Activated naive CD4-positive, alpha-beta T cell treated with Interleukin-2 at 50 U/mL for 16 hours (primary cell): ENCODE measurements at places on chromosomes 4 and X.

DNA sequence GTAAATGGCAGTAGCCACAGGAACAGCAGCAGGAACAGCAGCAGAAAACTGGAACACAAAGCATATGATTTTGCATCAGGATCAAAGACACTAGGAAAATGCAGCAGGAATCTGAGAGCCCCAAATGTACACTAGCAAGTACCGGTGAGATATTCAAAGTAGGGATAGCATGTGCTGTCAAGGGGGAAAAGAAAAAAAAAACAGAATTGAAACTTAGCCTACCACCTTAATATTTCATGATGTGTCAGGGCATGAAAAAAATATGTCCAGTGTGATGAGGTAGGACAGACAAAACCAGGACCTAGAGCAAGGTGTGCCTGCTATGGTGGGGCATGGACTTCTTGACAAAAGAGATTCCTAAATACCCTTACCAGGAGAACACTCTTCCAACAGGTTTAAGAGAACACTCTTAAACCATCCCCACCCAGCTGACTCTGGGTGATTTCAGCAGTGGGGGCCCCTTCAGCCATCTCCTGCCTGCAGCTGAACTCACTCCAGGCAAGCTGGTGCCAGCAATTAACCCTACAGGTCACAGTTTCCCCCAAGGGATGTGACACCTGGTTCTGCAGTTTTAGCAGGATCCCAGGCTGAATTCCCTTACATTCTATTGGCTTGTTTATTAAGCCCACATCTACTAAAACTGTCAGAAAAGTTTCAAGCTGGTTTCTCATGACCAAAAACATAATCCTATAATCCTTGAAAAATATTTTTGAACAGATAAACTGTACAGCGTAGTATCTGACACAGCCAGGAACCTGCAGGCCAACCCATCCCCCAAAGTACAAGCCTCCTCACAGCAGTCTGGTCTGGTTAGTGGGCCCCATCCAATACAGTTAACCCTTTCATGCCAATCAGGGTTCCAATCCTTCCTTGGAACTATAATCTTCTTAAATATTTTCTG lies 62.9 kb upstream of the FMR1 start:
- no peak for DNase-seq

DNA sequence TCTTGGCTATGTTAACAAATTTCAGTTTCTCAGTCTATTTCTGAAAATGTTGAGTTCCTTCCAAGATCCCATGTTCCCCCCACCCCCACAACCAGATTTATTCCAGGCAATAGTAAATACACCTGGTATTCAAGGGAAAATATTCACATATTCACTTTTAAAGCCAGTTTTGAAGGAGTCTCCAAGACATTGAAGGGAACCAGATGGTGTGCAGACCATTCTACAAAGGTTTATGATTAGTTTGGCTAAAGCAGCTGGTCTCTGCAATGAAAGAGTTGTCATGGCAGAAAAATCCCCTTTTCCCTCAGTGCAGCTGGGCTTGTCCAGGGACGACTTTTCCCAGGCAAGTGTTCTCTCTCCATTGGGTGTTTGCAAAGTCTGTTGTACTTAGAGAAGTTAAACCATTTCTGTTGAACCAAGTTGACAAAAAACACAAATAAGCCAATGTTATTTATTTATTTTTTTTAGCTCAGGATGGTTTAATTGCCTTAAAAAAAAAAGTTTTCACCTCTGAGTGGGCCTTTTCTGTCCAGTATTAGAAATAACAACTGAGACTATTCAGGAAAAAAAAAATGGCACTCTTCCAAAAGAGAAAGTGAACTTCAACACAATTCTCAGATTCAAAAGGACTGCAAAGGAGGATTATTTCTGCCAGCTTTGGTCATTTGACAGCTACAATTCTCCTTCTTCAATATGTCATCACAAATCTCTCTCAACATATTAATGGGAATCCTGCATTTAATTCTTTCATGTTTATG lies 410.6 kb downstream of the IL1RAPL1 start:
- DNase-seq: no peak

GRCh38 chr4:18051281-18051680 lies 29.7 kb upstream of the LCORL start:
- DNase-seq: no peak

DNA sequence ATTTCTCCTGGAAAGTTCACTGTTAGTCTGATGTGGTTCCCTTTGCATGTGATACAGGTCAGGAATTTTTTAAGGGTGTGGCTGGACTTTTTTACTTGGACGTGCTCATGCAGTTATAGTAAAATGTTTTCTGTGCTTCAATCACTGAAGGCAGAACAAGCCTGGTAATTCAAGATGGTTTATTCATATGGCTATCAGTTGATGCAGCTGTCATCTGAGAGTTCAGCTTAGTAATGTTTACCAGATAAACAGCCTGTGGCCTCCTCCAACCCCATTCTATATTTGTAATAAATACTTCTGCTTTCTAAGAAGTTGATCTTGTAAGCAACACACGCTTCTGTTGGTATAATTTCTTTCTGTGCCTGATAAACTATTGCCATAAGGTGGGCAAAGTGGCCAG lies 2105.9 kb downstream of the ARAP2 start:
- DNase-seq: no peak

- DNase-seq: no peak
Observed at GRCh38 chrX:9749146-9749692, 16.4 kb downstream of the GPR143 start.

GRCh38 chrX:16589211-16589610 lies 60.7 kb upstream of the S100G start:
- DNase-seq: no peak

- no peak for DNase-seq
Observed at GRCh38 chr4:186852073-186852420, 128.4 kb upstream of the FAT1 start.

GRCh38 chr4:147830102-147830463 lies 98.2 kb downstream of the ARHGAP10 start:
- DNase-seq: no peak

DNA sequence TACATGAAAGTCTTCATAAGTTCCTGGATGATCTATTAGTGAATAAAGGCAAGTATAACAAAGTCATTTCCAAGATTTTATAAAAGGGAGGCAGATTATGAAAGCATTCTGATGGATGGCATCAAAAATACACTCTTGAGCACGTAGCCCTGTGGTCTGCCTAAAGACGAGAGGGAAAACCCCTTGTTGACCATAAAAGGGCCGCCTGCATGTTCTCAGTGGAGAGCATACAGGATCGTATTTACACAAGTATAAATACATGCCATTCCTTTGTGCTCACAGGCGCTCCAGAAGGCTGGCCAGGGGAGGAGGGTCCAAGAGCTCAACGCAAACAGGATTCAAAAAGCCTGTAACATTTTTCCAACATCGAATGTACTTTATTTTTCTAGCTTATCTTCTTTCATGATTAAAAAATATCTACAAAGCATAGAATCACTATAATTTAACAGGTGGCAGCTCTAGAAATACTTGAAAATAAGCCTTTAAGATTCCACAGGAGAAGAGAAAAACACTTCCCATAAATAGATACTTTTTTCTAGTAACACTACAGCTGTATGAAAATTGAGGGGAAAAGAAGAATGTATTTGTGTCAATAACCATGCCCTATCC lies 29.6 kb downstream of the PDGFC start:
- no peak for DNase-seq

- no peak for DNase-seq
Observed at GRCh38 chrX:40177942-40178715, 80.4 kb upstream of the BCOR start.

DNA sequence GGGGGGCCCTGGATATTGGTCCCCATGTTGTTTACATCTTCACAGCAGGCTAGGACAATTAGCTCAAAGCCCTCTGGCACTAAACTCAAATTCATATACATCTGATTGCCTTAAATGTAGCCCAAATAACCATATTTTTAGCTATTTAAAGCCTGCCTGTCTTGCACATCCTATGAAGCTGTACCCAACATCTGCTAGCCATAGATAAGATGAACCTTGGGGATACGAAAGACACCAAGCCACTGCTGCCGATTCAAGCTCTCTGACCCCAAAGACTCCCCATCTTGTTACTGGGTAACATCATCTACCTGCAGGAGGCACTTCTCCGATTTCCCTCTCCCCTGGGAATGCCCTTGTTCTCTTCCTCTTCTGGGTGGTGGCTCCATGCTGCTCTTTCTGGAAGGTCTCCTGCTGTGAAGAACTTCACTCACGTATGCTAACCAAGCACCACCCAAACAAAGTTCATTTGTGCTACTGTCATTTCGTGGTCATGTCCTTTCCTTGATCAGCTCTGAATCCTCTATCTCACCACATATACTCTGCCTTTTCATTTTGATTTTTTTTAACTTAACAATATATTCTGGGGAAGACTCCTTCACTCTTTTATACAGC lies 107.7 kb upstream of the ATXN3L start:
- DNase-seq: no peak

GRCh38 chrX:154490414-154491083 lies at the start of gene SLC10A3:
Gene SLC10A3 (minus strand): TSS chrX:154490629. CDS start chrX:154488940, 1,689 bp downstream.
- peak; percentile 90 for DNase-seq

DNA sequence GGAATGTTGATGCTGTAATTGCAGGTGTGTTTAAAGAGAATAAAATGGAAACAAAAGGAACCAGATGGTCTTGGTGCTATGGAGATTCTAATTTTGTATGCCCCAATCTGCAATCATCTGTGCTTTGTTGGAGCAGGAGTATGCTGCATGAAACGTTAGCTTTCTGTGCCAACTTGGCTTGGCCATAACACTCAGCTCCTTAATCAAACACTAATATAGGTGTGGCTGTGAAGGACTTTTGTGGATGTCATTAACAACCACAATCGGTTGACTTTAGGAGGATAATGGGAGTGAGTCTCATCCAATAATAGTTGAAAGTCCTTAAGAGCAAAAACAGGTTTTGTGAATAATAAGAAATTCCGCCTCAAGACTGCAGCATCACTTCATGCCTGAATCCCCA lies 399.2 kb downstream of the NLGN4X start:
- DNase-seq: no peak

DNA sequence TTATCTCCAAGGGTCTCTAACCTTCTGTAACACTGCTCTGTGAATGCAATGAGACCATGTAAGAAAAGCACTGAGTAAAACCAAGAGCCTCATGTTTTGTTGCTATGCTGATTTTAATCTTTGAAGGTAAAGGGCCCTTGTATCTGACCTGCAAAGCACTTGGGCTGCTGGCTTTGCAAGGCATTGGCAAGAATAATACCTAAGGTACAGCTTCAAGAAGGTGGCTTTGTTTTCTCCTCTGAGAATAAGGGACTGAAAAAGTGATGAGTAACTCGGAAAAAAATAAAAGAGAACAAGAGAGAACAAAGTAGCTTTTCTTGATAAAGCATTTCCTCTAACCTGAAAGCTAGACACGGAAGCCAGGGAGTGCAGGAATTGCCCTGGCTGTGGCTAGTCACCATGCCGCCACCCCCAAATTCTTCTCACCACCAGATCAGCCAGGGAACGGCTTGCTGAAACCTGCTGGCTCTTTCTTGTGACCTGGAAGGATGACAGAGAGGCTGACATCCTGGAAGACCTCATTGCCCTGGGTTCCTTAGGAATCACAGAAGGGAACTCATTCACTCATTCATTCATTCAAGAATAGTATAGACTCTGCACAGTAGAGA lies 41.8 kb upstream of the HS3ST1 start:
- no peak for DNase-seq

DNA sequence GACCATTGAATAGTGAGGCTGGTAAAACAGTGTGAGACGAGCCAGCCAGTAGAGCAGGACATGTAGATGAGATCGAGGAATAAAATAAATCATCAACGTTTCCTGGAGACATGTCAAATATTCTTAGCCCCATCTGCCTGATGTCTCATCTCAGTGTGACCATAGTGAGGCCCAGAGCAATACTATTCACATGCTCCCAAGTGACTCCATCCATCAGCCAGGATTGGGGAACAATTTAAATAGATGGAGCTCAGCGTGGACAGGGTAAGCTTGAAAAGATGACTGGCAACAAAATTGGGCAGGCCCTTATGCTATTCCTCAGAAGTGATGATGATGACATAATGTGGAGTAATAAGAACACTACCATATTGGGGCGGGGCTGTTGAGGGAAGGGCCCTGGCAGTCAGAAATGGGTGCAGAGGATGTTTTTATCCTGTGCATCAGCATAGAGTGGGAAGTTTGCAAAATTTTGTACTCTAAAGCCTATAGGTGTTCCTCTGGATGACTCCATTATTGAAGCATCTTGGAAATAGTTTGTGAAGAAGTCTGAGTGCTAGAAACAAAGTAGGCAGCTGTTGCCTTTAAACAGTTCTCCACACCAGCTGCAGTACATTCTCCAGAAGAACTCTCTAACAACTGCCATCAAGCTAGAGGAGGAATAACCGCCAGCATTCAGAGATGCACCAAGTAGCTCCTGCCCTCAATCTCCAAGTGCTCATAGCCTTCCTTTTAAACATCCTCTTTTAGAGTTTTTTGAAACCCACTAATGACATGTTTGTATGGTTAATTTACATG lies 333.0 kb downstream of the DCHS2 start:
- DNase-seq: no peak

GRCh38 chr4:80072228-80072743 lies 743 bp downstream of the ANTXR2 start:
- DNase-seq: peak; percentile 67

DNA sequence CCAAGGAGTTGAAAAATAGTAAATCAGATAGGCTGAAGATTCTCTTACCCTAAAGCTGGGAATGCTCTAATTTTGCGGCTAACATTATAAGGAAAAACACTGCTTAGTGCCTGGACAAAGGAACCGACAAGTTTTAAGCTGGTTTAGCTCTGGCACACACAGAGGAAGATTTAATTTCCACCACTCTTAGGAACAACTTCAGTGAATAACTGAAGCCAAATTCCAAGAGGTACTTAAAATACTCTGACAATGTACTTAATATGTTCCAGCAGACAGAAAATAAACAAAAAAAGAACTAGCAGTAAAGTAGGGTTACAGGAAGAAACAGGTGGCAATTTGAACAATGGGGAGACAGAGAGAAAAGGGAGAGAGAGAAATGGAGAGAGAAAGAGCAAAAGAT lies 340.8 kb upstream of the NDST4 start:
- no peak for DNase-seq

GRCh38 chr4:156734965-156735895 lies 236.4 kb downstream of the PDGFC start:
- no peak for DNase-seq

DNA sequence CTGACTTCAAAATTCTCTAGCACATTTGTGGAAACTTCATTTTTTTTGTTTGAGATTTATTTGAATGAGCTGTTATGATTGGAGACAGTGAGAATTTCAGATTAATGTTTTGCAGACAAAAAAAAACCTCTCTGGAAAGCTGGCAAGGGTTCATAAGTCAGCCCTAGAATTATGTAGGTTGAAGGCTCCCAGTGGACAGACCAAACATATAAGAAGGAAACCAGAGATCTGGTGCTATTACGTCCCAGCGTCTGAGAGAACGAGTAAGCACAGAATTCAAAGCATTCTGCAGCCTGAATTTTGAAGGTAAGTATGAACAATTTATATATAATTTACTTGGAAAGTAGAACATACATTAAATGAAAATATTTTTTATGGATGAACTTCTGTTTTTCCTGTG lies at the start of gene AGTR2:
TSS of gene AGTR2 (plus strand) at position 234 of the 400 bp plus-strand sequence. CDS start 1,537 bp downstream, outside the sequence.
- no peak for DNase-seq

DNA sequence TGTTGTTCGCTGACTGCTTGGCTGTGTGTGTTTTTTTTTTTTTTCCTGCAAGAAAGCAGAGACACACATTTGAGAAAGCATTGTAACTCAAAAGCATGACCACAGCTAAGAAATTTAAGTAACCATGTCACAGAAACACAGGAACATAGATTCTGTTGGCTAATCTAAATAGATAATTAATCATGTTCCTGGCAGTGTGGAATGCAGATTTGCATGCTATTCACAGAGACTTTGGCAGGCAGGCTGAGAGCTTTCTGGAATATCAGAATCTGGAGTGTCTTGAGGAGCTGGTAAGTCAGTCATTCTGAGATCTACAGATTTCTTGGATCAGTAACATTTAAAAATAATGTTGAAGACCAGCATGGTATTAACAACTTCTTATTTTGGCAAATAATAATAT lies 33.2 kb upstream of the SMS start:
- no peak for DNase-seq
